ENCODE measurements at places on chromosomes 13 and 19.

GRCh38 chr13:63156816-63157215, 1741.2 kb upstream of the PCDH20 start:
- no peak for DNase-seq

DNA sequence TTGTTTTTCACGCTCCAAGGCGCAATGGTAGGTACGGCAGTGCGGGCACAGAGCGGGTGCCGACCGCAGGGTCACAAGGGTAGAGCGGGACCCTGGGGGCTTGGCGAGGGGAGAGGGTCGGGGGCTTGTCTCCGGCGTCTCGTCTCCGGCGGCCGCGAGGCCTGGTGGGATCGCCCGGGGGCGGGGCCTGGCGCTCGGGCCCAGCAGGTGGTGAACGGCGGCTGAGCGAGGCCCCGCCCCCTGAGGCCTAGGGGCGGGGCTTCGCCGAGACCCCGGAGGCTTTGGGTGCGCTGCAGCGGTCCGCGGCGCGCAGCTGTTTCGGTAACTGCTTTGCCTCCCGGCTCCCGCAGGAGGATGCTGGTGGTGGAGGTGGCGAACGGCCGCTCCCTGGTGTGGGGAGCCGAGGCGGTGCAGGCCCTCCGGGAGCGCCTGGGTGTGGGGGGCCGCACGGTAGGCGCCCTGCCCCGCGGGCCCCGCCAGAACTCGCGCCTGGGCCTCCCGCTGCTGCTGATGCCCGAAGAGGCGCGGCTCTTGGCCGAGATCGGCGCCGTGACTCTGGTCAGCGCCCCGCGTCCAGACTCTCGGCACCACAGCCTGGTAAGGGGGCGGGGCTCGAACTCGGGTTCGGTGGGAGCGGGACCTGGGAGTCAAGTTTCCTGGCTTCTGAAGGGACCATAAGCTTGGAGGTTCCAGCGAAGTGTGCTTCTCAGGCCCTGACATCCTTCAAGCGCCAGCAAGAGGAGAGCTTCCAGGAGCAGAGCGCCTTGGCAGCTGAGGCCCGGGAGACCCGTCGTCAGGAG, at the start of gene TSEN34:
Gene TSEN34, plus strand, starts transcription at position 298 of the 800 bp plus-strand sequence. Its CDS starts 57 bp downstream, at position 355.
- peak; percentile 52 for DNase-seq

DNA sequence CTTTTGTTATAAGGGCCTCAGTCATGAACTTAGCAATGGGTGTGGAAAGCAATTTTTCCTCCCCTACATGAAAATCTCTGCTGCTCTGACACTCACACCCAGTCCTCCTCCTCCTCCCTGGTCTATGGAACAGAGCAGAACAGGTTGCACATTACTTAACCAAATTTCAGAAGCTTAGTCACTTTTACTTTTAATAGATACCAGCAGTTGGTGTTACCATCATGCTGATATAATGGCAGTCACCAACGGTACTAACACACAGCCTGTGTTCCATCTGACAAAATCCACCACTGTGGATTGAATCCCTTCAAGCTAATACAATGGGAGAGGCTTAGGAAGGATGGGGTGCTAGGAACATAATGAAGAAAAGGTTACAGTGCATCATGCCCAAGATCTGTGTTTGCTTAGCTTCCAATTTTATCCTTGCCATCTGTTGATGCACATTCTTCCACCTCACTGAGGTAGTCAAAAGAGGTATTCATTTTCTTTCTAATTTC, 9.8 kb downstream of the TPT1 start:
- DNase-seq, result no peak

DNA sequence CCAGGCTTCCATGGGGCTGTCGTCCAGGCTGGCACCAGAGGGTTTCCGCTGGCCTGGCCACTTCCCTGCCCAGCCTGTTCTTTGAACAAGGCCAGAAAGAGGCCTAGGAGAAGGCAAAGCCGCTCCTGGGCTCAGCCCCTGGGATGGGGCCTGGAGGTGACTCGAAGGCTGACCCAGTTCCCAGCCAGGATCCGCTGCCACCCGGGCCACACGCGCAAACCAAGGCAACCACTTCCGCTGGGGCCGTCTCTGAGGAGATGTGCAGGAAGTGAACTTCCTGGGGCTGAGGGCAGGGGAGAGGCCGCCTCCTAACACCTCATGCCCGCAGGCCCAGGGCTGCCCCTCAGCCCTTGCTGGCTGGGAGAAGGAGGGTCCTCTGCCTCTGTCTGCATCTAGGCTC, 15.2 kb downstream of the PLEKHF1 start:
- no peak for DNase-seq

DNA sequence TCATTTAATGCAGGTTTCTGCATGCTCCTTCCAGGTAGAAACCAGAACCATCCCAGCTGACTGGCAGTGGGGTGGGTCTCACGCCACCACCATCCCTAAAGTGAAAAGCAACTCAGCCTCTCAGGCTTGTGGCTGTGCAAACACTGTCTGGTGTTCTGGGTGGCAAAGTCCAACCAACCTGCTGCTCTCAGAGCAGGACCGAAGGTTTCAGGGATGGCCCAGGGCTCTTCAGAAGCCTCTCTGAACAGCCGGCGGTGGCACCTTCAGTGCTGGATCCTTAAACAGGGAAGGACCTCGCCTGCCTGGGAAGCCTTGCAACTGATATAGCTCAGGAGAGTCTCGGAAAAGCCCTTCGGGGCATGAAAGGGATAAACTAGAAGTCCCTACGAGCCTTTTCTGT, 100.8 kb downstream of the COL4A1 start:
- DNase-seq, result no peak

Measured in astrocyte of the spinal cord (primary cell).